SK-MEL-5 (cell line): ENCODE measurements at places on chromosomes 3 and 15.

DNA sequence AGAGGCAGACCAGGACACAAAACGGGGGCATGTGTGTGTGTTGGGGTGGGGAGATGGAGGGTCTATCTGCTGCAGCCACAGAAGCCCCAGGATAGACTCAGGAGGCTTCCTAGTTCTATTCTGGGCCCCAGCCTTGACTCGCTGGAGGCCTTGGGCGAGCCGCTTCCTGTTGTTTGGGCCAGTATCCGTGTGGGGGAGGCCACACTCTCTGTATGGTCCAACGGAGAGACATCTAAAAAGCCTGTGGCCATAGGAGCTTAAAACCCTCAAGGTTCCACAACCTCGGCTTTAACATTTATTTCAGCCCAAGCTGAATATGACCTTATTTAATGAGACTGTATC, 32.8 kb downstream of the POC1A start:
- no peak for DNase-seq

- DNase-seq = no peak
These were observed 10.9 kb upstream of the CD200 start for GRCh38 chr3:112321867-112322652.

DNA sequence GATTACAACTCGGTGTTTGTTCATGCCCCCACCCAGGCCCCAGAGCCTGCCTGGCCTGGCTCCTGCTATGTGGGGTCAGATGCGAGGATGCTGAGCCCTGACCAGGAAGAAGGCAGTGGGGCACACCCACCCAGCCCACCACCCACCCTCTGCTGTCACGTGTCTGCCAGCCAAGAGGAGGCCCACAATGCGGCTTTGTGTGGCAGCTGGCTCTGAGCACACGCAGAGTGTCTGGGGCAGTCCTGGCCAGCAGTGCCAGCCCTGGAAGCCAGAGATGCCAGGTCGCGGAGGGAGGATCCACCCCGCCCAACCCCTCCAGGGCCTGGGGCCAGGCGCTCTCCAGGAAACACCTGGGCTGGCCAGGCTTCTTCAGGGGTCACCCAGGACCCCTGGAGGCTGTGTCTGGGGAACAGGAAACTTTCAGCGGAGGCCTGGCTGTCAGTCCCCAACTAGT, 26.4 kb upstream of the KLF13 start:
- peak; percentile 54 for DNase-seq

GRCh38 chr3:125214738-125215137, 2.2 kb upstream of the SLC12A8 start:
- DNase-seq = no peak
